ENCODE measurements at places on chromosomes 4 and X. TPM values are rescaled to one million over a fixed set of nuclear protein-coding genes. Genes with fewer than 3 reads are reported as not detected.

- no peak overlapping the region for H3K27ac ChIP-seq
- H3K27me3 ChIP-seq = no peaks in the 10 kb centered on the region
- no peak overlapping the region for H3K4me3 ChIP-seq
- H3K4me1 ChIP-seq = no peaks in the 10 kb centered on the region
- no peak for DNase-seq
- H3K36me3 ChIP-seq = no peaks in the 10 kb centered on the region
These were observed 100.4 kb downstream of the IRF2 start for GRCh38 chr4:184373886-184374405.

MAP7D2 gene
- 0.60 TPM for total RNA-seq

DOK7 gene
- total RNA-seq = not detected

- no peaks in the 10 kb centered on the region for H3K36me3 ChIP-seq
- no peak overlapping the region for H3K27ac ChIP-seq
- no peak for DNase-seq
- H3K4me3 ChIP-seq = no peak overlapping the region
These were observed 37.2 kb downstream of the GUCY1B1 start for GRCh38 chr4:155795991-155796390.

- H3K4me3 ChIP-seq = no peak overlapping the region
- H3K27ac ChIP-seq = no peak overlapping the region
These were observed 164.1 kb downstream of the PPP3CA start for GRCh38 chr4:101183221-101183620.

SCRG1 gene
- total RNA-seq = 0.30 TPM

GRCh38 chr4:8010618-8011017 is 71.0 kb upstream of the AFAP1 start:
- no peak overlapping the region for H3K27ac ChIP-seq
- H3K4me3 ChIP-seq = no peak overlapping the region
- peak; percentile 10 for DNase-seq
- no peaks in the 10 kb centered on the region for H3K4me1 ChIP-seq

DNA sequence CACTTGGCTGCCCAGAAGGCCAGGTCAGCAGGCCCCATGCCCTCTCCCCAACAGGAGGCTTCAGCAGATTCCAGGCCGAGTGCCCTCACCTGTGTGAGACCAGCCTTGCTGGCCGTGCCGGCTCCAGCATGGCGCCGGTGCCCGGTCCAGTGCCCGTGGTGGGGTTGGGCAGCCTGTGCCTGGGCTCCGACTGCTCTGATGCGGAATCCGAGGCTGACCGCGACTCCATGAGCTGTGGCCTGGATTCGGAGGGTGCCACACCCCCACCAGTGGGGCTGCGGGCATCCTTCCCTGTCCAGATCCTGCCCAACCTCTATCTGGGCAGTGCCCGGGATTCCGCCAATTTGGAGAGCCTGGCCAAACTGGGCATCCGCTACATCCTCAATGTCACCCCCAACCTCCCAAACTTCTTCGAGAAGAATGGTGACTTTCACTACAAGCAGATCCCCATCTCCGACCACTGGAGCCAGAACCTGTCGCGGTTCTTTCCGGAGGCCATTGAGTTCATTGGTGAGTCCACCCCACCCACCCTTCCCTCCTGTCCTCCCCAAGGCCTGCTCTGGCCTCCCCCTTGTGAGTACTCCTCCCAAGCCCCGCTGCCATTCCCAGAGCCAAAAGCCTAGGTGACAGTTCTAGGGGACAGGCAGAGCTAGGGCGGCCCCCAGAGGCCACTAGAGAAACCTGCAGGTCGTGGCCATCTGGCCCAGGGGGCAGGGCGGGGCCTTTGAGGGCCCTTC is 2.3 kb downstream of the DUSP9 start:
- H3K4me1 ChIP-seq = peaks cover 18% of the 10 kb centered on the region
- H3K27ac ChIP-seq = no peak overlapping the region
- DNase-seq = no peak
- H3K36me3 ChIP-seq = no peaks in the 10 kb centered on the region
- no peak overlapping the region for H3K4me3 ChIP-seq
- peaks cover 56% of the 10 kb centered on the region for H3K27me3 ChIP-seq
